ENCODE measurements at places on chromosomes 2 and 18.
A peak's percentile ranks its signal among the peaks of the same experiment; 100 is the strongest.

DNA sequence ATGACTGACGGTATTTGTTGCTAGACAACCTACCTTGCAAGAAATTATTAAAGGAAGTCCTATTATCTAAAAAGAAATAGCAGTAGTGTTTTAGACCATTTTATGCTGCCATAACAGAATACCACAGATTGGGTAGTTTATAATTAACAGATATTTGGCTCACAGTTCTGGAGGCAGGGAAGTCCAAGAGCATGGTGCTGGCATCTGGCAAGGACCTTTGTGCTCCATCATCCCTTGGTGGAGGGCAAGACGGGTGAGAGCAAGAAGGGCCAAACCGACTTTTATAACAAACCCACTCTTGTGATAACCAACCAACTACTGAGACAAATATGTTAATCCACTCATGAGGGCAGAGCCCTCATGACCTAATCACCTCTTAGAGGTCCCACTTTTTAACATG, 91.2 kb downstream of the DYNC1I2 start:
- DNase-seq: no peak

DNA sequence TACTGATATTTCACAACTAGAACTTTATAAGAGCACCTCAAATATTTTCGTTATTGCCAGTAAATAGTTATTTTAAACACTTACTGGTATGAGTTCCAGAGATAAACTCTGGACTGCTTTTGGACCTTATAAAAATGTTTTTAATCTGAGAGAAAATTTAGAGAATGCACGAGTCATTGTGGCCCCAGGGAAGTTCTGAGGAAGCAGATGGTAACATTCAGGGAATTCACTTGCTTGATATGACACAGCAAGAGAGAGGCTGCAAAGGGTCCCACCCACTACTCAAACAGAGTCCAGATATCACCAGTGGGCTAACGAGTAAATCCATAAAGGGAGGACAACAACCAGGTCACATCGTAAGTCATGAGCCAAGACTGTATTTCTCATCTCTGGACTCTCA, 526.8 kb downstream of the TDRD15 start:
- DNase-seq: no peak

GRCh38 chr18:52391810-52392559, 52.0 kb downstream of the DCC start:
- no peak for DNase-seq

GRCh38 chr2:46763861-46764260, 151.7 kb downstream of the MCFD2 start:
- DNase-seq: no peak

- no peak for DNase-seq
These were observed 91.5 kb downstream of the FHOD3 start for GRCh38 chr18:36389027-36389426.

GRCh38 chr2:230161184-230161583, 58.6 kb downstream of the SP110 start:
- no peak for DNase-seq

DNA sequence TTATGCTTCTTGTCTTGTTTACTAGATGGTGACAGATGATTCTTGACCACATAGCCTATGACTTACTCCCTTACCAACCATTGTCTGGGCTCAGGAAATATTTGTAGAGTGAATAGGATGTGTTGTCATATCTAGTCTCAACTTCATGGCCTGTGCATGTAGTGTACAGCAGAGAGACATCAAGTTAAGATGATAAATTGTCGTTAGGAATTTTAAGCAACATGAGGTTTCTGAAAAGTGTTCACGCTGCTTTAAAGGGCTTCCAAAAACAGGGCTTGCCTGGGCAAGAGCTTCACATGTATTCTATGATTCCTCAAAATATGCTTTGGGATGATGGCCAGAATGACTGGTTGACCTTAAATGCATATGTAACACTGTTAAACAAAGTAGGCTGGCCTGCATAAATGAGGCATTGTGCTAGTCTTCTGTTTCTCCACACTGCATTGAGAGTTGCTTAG, 424.0 kb downstream of the RND3 start:
- no peak for DNase-seq

DNA sequence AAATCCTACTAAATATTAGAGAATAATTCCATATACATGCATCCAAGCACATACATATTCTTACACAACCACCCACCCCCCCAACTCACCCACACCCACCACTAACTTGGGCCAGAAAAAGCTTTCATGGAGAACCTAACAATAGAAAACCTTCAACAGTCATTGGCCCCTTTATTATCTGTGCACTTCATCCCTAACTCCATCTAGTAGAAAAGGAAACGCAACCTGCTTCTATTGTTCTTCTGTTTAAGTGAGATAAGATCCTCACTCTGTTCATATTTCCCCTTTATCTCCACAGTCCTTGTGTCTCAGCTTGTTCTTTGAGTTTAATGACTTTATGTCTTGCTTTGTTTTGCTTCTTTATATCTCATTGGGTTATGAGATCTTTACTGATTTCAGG, 1740.2 kb upstream of the CELF4 start:
- peak; percentile 94 for DNase-seq

DNA sequence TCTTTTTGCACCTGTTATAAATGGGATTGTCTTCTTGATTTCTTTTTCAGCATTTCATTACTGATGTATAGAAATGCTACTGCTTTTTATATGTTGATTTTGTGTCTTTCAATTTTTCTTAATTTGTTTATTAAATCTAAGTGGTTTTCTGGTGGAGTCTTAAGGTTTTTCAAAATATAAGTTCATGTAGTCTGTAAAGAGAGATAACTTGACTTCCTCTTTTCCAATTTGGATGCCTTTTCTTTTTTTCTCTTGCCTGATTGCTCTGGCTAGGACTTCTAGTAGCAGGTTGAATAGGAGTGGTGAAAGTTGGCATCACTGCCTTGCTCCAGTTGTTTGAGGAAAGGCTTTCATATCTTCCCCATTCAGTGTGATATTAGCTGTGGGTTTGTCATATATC, 28.6 kb upstream of the GALNT5 start:
- DNase-seq: no peak

DNA sequence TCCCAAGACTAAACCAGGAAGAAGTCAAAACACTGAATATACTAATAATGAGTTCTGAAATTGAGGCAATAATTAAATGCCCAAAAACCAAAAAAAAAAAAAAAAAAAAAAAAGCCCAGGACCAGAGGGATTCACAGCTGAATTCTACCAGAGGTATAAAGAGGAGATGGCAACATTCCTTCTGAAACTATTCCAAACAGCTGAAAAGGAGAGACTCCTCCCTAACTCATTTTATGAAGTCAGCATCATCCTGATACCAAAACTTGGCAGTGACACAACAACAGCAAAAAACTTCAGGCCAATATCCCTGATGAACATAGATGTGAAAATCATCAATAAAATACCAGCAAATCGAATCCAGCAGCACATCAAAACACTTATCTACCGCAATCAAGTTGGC, 108.5 kb upstream of the COL3A1 start:
- no peak for DNase-seq

GRCh38 chr2:126244937-126245336, 411.0 kb upstream of the GYPC start:
- no peak for DNase-seq

DNA sequence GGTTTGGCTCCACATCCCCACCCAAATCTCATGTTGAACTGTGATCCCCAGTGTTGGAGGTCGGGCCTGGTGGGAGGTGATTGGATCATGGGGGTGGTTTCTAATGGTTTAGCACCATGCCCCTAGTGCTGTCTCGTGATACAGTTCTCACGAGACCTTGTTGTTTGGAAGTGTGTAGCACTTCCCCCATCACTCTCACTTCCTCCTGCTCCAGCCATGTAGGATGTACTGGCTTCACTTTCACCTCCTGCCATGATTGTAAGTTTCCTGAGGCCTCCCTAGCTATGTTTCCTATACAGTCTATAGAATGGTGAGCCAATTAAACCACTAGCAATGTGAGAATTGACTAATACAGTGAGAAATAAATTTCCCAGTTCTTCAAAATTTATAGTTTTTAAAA, 325.9 kb downstream of the FSIP2 start:
- no peak for DNase-seq

GRCh38 chr2:60215386-60215901, 338.0 kb downstream of the BCL11A start:
- no peak for DNase-seq

DNA sequence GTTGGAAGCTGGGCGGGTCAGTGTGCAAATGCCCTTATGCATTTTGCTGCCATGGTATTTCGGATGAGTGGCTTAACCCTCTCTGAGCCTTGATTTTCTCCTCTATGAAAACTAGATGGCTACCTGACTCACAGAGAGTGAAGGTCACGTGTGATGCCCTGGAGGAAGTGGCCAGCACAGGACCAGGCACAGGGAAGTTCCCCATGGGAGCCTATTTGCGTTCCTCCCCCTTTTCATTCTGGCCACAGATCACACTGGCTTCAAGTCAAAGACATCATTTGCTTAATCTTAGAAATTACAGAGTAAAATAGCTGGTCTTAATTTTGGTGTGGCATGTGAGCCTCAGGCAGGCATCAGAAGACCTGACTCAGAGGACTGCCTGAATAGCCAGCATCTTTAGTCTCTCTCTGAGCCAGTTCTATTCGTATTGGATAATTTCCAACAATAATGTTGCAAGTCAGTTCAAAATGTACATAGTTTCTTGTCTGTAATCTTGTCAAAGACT, 57.6 kb upstream of the CD302 start:
- no peak for DNase-seq

Data from bone marrow (tissue), 2 donors.